ENCODE measurements at places on chromosomes 7 and 10. TPM values are rescaled to one million over a fixed set of nuclear protein-coding genes. Genes with fewer than 3 reads are reported as not detected.

MKX gene
- total RNA-seq, result 1.3 TPM

GRCh38 chr7:106535234-106535932 lies 125.6 kb downstream of the CCDC71L start:
- no peak for DNase-seq

DNA sequence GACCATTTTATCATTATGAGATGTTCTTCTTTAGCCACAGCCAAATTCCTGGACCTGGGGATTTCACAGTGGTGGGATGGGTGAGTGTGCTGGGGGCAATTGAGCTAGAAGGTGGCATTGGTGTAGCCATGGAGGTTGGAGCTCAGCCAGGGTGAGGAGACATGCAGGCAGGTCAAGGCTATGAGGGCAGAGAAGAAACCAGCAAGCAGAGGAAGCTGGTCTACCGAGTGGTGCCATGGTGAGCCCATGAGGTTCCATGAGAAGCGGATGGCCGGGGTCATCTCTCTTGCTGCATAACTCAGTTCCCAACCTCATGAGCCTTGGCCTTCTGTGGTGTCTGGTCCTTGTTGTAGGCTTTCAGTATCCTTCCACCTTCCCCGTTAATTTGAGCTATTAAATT lies 91.4 kb downstream of the CARD11 start:
- no peak for DNase-seq

GPER1 gene
- 5.2 TPM for total RNA-seq

FZD1 gene
- 34.8 TPM for total RNA-seq

DNA sequence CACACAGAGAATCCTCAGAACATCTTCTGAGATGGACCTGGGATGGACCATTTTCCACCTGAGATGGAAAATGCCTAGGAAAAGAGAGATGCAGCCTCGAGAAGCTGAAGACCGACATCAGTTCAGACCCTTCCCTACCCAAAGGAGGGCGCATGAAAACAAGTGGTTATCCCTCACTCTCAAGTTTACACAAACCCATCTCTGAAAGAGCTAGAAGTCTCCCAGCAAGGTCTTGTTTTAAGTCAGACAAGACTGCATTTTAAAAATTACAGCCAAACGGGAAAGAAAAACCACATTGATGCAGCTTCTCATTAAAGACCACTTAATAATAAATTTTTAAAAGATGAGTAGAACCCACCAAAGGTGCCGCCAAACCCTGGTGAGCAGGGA lies 1.3 kb downstream of the RAPGEF5 start:
- DNase-seq, result no peak

All from kidney (tissue), 22 donors.